ENCODE measurements at places on chromosomes 5 and 9.

DNA sequence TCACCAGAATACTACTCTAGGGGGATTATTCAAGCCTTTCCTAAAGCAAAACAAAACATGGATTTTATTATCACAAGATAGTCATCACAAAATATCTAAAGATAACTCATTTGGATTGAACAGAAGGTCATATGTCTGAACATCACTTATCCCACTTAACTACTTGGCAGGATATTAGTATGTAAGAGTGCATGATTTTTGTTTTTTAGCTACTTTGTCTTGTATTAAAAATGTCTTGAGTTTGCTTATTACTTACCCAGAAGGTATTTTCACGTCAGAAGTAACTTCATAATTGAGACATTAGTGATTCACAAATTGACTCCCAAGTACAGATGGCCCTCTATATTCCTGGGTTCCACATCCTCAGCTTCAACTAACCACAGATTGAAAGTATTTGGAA is 113.8 kb downstream of the TLE4 start:
- no peak for DNase-seq

DNA sequence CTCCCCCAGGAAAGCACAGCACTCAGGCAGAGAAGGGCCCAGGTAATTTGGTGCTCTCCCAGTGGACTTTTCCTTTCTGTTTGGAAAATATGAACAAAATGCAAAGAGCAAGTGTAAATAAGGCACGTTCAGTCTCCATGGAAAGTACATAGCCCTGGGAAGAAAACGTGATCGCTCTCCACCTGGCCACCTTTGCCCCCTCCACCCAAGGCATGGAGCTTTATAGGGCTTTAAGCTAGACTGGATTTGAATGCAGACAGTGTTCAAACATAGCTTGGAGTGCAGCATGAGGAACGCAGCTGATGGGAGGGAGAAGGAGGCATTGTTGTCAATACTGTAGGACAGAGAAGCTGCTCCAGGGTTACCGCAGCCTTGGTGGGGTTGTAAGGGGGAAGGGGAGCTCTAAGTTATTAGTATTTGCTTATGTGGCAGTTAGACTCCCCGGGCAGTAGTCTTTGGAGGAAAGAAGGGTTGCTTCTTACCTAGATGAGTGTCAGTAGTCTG is 500.2 kb downstream of the SPOCK1 start:
- DNase-seq: no peak

GRCh38 chr9:76022317-76022716 is 131.8 kb downstream of the PCSK5 start:
- no peak for DNase-seq

- DNase-seq: no peak
Observed at GRCh38 chr5:56185768-56186311, 47.3 kb downstream of the ANKRD55 start.

- no peak for DNase-seq
Observed at GRCh38 chr5:137114529-137114928, 384.6 kb downstream of the SPOCK1 start.

DNA sequence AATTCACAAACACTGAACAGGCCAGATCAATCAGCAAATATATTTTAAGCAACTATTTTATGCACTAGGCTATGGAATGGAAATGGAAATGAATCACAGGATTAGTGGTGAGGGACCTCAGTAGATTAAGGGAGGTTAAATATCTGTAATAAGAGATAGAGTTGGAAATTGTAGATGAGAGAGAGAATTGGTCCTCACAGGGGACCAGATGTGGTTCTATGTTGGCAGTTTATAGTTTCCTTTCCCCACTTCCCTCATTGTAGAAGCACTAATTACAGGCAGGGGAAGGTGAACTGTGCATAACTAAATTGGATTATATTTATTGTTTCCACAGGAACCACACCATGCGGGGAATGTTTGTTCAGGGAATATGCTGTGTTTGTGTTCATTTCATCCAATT is 496.2 kb downstream of the ARHGEF28 start:
- DNase-seq: no peak

DNA sequence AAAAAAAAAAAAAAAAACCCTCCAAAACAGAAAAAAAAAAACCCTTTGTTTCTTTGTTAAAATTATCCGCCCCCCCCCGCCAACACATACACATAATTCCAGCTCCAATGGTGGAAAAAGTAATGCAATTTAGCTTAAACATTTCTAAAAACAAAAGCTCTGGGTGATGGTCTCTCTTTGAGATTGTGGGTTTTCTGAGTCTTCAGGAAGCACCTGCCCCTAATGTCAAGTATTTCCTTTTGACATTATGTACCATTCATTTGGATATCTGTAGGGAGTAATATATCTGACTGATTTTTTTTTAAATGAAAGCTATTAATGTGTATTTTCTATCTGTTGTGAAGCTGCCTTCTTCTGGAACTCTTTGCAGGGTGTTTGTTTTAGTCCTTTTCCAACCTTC is 389.7 kb downstream of the TAF11L14 start:
- no peak for DNase-seq

DNA sequence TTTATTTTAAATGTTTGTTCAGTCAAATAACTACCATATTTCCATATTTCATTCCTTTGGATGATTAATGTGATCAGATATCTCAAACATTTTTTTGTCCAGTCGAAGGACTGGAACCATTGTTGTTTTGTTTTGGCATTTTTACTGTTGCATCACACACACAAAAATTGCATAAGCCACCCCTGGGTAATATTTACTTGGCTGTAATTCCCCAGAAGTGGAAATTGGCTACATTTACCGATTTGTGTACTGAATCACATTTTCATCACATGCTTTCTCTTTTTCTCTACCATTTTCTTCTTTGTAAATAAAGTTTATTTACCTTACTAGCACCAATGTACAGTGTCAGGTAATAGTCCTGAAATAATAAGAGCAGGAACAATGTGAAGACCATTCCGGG is 1729.7 kb upstream of the WWC1 start:
- no peak for DNase-seq

- no peak for DNase-seq
Observed at GRCh38 chr5:143199843-143200242, 203.6 kb downstream of the NR3C1 start.

DNA sequence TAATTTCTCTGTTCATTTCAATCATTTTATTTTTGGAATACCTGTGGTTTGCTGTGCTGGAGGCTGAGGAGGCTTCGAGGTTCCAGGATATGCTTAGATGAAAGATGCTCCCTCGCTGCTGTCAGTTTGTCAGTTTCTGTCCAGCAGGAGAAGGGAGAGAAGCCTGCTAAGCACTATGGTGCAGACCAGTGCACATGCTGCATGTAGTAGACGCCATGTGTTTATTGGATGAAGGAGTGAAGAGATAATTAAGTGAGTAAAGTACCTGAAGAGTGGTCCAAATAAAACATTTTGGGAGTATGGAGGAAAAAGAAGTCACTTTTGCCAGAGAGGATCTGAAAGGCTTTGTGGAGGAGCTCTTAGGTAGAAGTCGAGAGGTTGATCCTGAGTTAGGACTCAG is 2.1 kb downstream of the PDZD2 start:
- no peak for DNase-seq

GRCh38 chr5:151094030-151094851 is 13.4 kb upstream of the TNIP1 start:
- DNase-seq: peak; percentile 69

- no peak for DNase-seq
Observed at GRCh38 chr9:126515873-126516505, 97.7 kb upstream of the LMX1B start.

GRCh38 chr5:63439537-63439936 is 522.7 kb downstream of the HTR1A start:
- no peak for DNase-seq

- peak; percentile 70 for DNase-seq
Observed at GRCh38 chr9:21789541-21790037, 12.8 kb upstream of the MTAP start.

DNA sequence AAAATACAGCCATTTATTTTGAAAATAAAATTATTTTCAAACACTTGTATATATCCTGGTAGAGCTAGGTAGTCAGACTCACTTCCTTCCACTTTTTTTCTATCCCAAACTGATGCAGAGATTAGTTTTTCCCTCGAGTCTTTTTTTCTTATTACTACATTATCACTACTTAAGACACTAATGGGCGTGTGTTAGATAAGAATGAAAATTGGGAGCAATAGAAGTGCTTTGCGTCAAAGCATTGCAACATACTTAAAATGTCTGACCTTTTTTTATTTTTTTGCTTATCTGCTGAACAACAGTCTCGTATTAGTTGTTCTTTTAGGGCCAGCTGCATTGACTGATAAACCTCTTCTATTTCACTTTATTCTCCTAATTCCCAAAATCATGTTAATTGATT is 1278.7 kb downstream of the CDH12 start:
- no peak for DNase-seq

DNA sequence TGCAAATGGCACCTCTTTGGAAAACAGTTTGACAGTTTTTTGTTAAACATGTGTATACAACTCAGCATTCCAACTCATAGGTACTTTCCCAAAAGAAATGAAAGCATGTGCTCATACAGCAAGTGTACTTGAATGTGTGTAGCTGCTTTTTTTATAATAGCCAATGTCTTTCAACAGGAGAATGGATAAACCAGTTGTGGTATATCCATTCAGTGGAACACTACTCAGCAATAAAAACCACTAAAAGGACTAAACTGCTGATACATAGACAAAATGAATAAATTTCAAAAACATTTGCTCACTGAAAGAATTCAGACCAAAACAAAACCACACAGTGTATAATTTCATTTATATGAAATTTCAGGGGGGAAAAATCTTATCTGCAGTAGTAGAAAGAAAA is 267.3 kb downstream of the NR2F1-AS1 start:
- no peak for DNase-seq

DNA sequence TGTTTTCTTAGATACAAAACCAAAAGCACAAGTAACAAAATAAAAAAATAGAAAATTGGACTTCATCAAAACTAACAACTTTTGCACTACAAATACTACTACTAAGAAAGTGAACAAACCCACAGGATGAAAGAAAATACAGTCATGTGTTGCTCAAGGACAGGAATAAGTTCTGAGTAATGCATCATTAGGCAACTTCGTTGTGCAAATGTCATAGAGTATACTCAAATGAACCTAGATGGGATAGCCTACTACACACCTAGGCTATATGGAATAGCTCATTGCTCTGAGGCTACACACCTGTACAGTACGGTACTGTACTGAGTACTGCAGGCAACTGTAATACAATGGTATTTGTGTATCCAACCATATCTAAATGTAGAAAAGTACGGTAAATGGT is 88.3 kb downstream of the RAPGEF1 start:
- DNase-seq: no peak
